ENCODE measurements at places on chromosomes 3 and 15.
A peak's percentile ranks its signal among the peaks of the same experiment; 100 is the strongest.

- no peak for DNase-seq
These were observed 28.0 kb downstream of the TLE3 start for GRCh38 chr15:70069716-70070115.

- DNase-seq, result no peak
These were observed 151.4 kb downstream of the ATP10A start for GRCh38 chr15:25711691-25712090.

- DNase-seq, result no peak
These were observed 55.5 kb upstream of the HES1 start for GRCh38 chr3:194080436-194080835.

DNA sequence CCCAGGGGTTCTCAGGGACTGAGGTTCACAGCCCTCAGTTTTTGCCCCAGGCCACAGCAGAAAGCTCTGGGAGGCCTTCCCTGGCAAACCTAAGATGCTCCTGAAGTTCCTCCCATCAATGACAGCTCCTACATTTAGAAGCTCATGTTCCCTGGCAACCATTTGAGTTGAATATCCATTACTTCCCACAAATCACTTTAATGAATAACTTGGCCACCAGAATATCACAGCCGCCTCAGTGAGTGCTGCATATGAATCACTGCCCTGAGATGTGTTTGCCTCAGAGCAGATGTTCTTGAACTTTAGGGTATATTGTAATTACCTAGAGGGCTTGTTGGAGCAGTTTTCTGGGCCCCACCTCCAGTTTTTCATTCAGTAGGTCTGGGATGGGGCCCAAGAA, 27.4 kb downstream of the SLCO2A1 start:
- no peak for DNase-seq

DNA sequence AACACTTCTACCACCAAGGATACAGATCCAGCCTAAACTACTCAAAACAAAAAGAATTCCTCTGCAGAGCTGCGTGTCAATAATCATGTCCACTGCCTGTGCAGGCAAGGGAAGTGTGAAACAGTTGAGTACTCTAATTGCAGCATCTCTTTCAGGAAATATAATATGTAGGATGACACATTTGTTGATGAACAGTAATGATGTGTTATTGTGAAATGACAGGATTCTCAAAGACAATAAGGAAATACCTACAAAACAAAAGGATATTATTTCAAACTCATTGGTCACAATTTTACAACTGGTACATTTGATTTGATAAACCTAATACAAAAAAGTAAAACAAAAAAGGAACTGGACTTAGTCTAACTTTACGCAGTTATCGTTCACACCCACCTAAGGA, 4.4 kb downstream of the SPG11 start:
- DNase-seq, result no peak

GRCh38 chr3:52752045-52752660, 18.6 kb downstream of the NEK4 start:
- DNase-seq, result no peak

DNA sequence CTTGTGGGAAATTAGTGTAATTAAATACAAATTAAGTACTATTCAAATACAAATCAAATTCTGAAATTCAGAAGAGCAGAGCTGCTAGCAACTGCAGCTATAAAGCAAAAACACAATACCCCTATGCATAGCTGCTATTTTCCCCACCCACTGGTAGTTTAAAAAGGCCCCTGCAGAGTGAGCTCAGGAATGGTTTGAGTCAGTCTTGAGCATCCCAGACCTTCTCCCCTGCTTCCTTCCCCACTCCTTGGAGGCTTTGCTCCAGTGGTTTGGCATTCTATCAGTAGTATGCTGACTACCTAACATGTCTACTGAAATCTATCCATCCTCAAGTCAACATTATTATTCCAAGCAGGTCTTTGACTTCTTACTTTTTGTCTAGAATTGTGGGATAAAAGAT, 53.0 kb downstream of the EFHB start:
- no peak for DNase-seq

DNA sequence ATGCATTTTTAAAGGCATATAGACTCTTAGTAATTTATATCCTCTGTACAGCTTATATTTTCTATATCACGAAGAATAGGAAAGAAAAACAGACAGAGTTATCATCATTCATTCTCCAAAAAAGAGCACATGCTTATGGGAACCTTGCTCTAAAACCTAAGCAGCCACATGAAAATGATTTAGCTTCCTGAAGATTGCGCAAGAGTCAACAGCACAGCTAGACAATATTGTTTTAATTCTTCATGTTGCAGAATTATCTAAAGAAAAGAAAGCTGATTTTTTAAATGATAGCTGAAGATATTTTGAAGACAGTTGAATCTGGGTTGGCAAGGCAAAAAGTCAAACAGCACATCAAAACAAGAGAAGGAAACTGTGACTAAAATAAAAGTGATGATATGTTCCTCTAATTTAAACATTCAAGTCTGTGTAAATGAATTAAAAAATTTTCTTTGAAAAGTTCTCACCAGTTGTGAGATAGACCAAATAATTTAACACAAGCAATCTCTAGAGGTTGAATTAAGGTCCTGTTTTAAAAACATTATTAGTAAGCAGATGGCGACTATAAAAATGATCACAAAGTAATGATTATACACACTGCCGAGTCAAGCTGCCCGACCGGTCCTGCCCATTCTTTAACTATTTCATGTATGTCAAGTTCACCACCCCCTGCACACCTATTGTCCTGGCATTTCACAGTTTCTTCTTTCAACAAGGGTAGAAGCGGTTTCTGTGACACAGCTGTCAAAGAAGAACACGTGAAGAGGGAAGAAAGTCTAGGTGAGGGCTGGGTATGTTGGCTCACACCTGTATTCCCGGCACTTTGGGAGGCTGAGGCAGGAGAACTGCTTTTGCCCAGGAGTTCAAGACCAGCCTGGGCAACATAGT, 74.2 kb upstream of the BHLHE40 start:
- DNase-seq, result no peak

- no peak for DNase-seq
These were observed 43.9 kb upstream of the KCNH8 start for GRCh38 chr3:19104459-19104858.

DNA sequence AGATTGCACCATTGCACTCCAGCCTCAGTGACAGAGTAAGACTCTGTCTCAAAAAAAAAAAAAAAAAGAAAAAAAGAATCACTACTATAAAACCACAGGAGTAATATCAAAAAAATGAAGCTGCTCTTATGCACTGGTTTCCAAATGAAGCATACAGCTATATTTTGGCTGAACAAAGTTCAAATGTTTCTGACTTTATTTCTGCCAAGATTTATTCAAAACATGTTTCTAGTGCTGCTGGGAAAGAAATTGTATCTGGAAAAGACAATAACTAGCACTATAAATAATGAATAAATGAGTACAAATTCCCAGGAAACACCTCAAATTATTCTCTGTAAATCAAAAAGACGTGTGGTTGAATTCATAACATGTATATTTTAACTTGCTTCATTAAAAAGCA, 102.5 kb upstream of the MME start:
- no peak for DNase-seq

- no peak for DNase-seq
These were observed 10.6 kb downstream of the TP63 start for GRCh38 chr3:189641776-189642175.

- DNase-seq, result no peak
These were observed 29.6 kb downstream of the PRKCD start for GRCh38 chr3:53190659-53191058.

DNA sequence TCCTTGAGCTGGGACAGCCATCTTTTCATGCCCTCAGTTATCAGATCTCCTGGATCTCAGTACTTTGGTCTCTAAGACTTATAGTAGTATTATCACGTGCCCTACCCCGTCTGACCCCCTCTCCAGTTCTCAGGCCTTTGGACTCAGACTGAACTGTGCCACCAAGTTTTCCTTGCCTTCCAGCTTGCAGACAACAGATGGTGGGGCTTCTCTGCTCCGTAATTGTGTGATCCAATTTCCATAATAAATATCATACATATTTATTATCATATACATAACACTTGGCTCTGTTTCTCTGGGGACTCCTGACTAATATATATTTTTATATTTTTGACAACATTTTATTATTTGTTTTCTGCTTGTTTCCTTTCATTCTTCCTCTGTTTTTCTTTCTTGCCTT, 458.8 kb upstream of the SEMA6D start:
- no peak for DNase-seq

DNA sequence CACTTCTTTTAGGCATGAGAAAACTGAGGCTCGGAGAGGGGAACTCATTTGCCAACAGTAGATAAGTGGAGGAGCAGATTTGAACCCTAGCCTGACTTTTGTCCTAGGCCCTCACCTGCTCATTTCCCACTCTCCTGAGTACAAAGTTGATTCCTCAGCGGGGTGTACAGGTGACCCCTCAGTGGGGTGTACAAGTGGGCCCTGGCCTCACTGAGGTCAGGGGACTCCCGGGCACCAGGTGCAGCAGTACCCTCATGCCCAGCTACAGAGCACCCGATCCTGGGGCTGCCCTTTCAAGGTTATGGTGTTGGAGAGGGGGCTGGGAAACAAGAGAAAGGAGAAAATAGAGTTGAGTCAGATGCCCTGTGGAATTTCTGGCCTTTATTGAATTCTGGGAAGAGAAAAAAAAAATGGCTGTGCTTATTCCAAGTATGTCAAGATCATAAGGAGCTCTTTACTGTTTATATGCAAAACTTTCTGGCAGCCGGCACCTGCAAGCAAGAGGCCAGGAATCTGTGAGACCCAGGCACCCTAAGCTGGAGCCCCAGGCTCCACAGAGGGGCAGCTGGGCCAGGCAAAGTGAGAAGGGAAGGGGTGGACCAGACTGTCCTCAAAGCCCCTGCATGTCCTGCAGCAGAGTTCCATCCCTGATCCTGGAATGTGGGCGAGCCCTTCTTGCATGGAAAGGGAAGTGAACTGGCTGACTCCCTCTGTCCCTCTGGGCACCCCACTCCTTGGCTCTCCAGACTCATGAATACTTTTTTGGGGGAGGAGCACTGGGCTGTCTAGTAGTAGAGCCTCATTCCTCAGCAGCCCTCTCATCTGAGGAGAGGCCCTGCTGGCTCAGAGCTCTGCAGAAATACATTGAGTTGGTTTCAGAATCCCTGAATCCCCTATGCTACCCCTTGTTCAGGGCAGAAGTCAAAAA, 43.1 kb downstream of the AMOTL2 start:
- no peak for DNase-seq

GRCh38 chr15:65033659-65034269, 4.3 kb upstream of the MTFMT start:
- peak; percentile 58 for DNase-seq
